Cortex of kidney (tissue), 1 donor: ENCODE measurements at places on chromosomes 3 and 15.

- DNase-seq: no peak
Measured at GRCh38 chr3:13541691-13542090, 7.2 kb upstream of the FBLN2 start.

- DNase-seq: no peak
Measured at GRCh38 chr15:93144463-93145236, 55.6 kb upstream of the RGMA start.

DNA sequence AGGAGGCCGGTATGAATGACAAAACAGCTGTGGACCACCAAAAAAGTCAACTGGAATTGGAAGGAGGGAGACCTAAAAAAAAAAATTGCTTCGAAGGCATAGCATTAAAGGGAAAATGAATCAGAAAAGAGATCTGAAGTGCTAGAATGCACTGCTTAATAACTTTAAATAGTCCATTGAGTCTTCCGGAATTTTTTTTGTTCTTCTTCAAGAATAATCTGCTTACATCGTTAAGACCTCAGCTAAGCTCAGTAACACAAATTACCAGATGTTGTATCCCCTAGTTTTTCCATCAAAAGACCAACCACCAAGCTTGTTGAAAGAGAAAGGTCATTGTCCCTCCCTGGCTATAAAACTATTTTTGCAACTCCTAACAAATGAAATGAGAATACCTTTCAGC, 560.5 kb downstream of the NR2F2 start:
- DNase-seq: no peak

DNA sequence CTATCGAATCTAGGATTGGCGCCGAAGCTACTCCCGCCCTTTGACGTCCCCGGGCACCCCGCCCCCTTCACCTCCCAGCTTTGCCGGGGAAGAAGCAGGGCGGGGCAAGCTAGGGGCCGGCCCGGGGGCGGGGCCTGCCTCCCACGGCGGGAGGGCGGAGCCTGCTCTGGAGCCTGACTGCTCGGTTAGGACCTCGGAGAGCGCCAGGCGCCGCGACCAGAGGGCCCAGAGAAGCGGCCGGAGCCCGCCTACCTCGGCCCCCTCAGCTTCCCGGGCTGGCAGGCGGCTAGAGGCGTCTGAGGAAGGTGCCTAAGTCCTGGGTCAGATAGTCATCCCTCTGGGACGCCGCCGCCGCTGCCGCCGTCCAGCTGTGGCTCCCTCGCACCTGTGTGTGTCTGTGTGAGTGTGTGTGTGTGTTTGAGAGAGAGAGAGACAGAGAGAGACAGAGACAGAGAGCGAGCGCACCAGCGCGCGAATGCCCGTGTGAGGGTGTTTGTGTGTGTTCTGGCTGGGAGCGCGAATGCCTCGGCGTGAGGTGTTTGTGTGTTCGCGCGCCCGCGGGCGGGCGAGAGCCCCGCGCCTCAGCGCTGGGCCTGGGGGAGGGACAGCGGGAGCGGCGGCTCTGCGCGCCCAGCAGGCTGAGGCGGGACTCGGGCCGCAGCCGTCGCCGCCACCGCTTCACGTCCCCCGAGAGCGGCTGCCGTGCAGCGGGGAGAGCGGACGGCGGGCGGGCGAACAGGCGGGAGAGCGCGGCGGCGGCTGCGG, at the start of gene STXBP5L:
Gene STXBP5L, plus strand, starts transcription at position 176 of the 765 bp plus-strand sequence. CDS start 1,374 bp downstream, outside the sequence.
- no peak for DNase-seq

GRCh38 chr3:30315447-30315846, 291.0 kb upstream of the TGFBR2 start:
- DNase-seq: no peak

- no peak for DNase-seq
Measured at GRCh38 chr3:81580355-81580754, 181.1 kb downstream of the GBE1 start.

GRCh38 chr3:9168241-9168741, 81.2 kb downstream of the SRGAP3 start:
- no peak for DNase-seq

- DNase-seq: no peak
Measured at GRCh38 chr3:46469680-46470357, 5.1 kb upstream of the LTF start.

DNA sequence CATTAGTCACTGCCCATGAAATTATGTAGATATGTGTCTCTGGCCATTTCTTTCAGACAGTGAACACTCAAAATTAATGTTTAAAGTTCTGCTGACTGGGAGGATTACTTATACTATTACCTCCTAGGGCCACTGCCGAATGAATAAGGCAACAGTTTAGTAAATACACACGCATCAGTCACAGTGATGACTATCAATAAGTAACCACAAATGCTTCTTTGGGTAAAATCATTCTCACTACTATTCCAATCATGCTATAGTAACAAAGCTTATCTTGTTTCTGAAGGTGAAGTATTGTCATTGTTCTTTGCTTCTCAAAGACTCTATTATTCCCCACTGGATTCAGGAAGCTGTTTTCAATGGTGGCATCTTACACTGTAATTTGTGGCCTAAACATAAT, 478.8 kb downstream of the EPHA3 start:
- DNase-seq: no peak

DNA sequence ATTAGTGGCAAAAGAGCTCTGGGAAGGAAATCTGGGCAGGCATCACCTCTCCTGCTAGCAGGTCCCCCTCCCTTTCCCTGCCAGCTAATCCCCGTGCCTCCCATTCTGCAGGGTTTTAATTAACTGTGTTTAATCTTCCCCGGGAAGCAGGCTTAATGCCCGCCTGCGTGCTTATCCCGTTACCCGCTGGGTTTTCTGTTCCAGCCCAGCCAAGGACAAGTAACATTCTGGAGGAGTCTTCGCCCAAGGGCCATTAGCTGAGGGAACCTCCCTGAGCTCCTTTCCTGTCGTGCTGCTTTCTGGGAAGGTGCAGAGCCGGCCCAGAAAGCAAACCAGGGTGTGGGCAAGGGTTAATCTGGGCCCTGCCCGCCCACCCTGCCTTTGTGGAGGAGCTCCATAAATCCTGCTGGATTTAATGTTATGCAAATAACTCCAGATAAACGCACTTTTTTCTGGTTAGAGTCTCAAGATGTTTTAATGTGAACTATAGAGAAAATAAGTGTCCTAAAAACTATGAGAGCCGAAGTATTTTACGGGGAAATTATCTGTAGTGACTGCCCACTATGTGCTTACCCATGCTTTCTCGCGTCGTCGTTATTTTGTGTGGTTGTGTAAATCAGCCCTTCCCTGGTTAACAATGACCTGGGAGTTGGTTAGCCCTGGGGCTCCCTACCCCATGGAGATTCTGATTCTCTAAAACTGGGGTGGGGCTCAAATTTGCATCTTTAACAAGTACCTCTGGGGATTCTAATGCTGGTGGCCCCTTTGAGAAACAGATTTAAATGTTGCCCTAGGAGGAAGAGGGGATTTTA, 25.9 kb downstream of the TRIM71 start:
- no peak for DNase-seq

DNA sequence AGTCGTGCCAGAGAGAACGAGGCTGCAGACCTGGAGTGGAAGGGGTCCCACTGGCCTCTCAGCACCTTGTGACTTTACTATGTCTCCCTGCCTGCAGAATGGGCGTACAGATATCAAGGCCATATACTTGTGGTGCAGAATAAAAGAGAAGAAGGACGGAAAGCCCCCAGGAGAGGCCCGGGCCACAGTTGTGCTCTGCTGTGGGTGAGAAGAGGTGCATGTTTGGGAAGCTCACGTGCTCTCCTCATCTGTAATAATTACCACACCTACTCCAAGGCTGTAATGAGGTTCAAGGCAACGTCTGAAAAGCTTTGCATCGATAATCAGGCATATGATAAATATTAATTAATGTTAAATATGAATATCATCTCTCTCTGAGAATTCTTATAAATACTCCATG, 58.0 kb downstream of the MGLL start:
- no peak for DNase-seq

DNA sequence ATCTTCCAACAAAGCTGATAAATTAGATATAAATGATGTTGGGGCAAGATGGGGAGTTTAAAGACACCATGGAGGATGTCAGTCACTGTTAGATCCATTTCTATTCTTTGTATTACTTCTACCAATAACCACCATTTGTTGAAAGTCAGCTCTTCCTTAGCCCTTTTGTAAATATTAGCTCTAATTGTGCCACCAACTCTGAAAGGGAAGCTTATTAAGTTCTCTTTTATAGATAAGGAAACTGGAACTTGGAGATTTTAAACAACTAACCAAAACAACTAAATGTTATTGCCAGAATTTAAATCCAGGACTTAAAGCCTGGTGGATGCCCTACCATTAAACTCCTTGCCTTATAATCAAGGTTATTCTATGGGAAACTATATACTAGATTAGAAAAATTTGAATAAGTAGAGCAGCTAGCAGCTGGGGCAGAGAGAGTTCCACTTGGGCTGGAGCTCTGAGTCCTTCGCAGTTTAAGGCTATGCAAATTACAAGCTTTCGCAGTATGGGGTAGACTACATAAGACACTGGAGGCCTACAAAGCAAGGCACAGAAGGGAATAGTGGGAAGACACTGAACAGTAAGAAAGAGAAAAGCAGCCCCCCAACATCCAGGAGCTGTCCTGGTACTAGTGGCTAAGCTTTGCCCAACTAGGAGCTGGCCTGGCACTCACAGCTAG, 52.6 kb downstream of the TM4SF18 start:
- no peak for DNase-seq
